ENCODE measurements at places on chromosomes 6 and 20.

- DNase-seq, result no peak
Observed at GRCh38 chr6:10481101-10481500, 40.0 kb upstream of the GCNT2 start.

DNA sequence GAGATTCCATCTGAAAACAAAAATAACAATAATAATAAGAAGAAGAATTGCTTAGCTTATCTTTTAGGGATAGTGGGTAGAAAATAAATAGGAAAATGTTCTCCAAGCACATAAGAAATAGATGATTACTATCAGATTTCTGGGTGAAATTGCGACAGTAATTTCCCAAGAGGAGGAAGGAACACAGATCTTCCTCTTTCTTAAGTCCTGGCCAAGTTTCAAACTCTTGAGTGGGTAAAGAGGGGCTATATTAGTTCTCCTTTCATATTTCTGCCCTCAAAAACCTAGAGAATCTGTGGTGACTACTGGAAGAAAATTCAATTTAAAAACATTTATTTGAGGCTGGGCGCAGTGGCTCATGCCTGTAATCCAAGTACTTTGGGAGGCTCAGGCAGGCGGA, 63.7 kb downstream of the PHACTR2 start:
- DNase-seq, result no peak

- DNase-seq, result no peak
Observed at GRCh38 chr6:94144807-94145206, 725.4 kb upstream of the EPHA7 start.

GRCh38 chr20:59421920-59422637, 121.7 kb downstream of the EDN3 start:
- no peak for DNase-seq

- no peak for DNase-seq
Observed at GRCh38 chr6:108877046-108877751, 29.0 kb downstream of the ARMC2 start.

GRCh38 chr6:29617782-29618554, 15.0 kb downstream of the GABBR1 start:
- DNase-seq, result peak; percentile 43

- DNase-seq, result no peak
Observed at GRCh38 chr20:1301031-1301529, 27.9 kb downstream of the SDCBP2 start.

GRCh38 chr6:5087389-5087788, 2.2 kb downstream of the PPP1R3G start:
- no peak for DNase-seq

DNA sequence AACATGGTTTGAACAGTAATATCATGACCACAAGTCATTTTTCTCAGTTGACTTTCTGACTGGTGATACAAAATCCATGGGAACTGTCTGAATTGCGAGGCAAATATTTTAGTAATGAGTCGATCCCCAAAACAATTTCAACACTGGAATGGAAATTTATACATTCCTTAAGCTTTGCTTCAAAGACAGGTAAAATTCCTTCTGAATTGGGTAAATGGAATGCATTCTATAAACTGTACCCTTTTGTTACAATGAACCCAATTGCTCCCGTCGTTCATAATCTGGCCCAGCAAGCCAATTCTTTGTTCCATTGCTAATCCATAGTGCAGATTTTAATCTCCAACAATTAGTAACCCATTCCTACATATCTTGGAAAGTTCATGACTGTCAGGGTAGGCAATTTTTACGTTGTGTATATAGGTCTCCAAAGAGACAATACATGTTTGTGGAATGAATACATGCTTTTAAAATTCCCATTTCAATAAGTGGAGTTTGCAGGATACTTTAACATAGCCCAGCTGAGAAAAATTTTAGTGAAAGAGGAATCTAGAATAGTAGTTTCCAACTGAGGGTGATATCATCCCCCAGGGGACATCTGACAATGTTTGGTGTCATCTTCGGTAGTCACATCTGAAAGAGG, 32.7 kb downstream of the CYP24A1 start:
- no peak for DNase-seq

DNA sequence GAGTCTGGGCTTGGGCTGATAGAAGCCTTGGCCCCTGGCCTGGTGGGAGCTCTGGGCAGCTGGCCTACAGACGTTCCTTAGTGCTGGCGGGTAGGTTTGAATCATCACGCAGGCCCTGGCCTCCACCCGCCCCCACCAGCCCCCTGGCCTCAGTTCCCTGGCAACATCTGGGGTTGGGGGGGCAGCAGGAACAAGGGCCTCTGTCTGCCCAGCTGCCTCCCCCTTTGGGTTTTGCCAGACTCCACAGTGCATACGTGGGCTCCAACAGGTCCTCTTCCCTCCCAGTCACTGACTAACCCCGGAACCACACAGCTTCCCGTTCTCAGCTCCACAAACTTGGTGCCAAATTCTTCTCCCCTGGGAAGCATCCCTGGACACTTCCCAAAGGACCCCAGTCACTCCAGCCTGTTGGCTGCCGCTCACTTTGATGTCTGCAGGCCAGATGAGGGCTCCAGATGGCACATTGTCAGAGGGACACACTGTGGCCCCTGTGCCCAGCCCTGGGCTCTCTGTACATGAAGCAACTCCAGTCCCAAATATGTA, 957 bp upstream of the VEGFA start:
- DNase-seq, result no peak

DNA sequence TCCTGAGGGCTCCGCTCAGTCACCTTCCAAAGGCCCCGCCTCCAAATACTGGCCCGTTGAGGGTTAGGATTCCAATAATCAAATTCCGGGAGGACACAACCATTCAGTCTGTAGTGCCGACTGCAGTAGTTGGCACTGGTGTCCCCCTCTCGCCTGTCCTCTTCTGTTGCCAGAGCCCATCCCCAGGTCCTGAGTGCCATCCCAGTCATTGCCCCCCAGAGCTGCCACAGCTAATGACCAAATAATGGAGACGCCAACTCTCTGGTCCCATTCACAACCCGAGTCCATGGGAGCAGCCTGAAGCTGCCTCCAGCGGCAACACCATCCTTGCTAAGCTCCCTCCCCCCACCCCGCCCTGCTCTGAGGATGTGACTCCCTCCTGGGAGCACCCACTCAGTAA, 115.9 kb downstream of the JPH2 start:
- no peak for DNase-seq

DNA sequence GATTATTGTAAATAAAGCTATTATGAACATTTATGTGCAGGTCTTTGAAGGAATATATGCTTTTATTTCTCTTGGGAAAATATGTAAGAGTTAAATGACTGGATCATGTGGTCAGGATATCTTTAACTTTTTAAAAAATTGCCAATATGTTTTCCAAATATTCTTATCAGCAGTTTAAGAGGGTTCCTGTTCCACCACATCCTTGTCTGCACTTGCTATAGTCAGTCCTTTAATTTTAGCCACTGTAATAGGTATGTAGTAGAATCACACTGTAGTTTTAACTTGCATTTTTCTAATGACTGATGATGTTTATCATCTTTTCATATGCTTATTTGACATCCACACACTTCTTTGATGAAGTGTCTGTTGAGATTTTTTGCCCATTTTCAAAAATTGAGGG, 23.6 kb upstream of the HIVEP2 start:
- no peak for DNase-seq

DNA sequence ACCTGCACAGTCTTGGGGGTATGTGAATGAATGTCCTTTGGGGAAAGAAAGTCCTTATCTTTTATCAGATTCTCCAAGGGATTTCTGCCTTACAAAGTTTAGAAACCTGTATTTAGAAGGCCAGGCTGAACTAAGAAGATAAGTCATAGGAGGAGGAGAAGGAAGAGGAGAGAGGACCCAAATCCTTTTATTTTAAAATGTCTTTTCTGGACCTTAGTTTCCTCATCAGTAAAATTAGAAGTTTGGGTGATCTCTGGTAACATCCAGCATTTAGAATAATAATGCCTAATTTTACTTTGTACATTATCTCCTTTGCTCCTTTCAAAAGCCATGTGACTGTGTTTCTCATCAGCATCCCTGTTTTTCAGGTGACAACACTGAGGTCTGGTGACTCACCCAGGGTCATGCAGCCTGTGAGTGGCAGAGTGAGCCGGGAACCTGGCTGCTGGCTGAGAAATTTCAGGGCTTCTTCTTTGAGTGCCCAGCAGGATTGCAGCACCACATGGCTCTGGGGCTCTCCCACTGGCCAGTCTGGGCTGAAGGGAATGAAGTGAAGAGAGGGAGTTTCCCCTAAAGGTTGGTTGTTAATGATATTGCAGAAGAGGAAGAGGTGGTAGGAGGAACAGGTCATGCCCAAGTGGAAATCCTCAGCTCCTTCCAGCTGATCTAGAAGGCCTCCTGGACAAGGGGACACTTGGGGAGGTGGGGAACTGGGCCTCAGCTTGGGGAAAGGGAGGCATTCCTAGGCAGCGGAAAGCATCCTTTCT, 34.0 kb downstream of the VEGFA start:
- no peak for DNase-seq

DNA sequence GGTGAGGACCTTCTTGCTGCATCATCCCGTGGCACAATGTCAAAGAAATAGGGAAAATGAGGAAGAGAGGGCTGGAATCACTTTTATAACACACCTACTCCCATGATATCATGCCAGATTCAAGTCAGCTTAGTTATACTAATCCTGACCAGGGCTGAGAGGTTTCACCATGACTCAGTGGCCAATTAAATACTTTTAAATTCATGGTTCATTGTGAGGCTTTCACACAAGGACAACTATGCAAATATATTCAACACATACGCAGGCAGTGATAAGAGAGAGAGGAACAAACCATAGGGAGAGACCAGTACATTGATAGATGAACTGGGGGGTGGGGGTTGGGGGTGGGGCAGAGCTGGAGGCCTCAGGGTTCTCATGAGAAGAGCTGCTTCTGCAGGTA, 313.1 kb downstream of the LRFN2 start:
- DNase-seq, result no peak

GRCh38 chr6:141561154-141561553, 571.6 kb upstream of the GJE1 start:
- no peak for DNase-seq

DNA sequence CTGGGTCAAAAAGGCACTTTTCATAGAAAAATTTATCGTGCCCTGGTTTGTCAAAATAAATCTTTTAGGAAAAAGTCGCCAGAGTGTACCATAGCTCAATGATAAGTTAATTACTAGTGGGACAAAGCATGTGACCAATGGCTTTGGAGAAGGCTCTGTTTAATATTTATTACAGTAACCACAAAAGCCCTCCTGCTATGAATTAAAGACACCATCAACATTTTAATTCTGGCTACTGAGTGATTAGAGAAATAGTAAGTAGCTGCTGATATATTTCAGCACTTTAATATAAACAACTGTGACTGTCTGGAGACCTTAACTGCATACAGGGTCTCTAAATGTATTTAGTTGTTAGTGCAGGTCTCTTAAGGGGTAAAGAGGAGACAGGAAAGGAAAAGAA, 38.3 kb downstream of the KIF13A start:
- no peak for DNase-seq

GRCh38 chr6:26223228-26223627, 136.0 kb downstream of the HFE start:
- no peak for DNase-seq

DNA sequence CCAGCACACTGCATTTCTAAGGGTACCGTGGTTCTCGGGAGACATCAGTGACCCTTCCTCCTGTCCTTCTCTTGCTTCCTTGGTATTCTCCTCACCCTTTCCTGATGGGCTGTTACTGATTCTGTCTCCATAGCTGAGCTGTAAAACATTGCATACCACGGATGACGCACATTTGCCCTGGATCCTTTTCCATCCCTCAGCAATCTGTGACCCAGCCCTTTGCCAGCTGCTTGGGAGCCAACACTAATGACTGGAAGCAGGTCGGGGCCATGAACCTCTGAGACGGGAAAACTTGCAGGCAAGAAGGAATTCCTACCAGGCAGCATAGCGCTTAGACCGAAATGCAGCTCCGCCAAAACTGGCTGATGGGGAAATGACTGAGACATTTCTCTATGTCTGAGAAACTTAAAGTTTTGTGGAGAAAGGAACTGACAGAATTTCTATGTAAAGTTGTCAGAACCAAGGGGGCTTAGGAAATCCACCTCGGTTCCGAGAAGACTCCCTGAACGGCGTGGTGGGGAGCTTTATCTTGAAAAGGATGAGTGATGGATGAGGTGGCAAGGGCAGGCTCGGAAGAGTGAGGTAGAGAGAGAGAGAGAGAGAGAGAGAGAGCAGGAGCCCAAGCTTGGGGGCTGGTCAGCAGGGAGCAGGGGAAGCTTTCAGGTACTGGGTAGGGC, 19.2 kb downstream of the TUBB2B start:
- no peak for DNase-seq

DNA sequence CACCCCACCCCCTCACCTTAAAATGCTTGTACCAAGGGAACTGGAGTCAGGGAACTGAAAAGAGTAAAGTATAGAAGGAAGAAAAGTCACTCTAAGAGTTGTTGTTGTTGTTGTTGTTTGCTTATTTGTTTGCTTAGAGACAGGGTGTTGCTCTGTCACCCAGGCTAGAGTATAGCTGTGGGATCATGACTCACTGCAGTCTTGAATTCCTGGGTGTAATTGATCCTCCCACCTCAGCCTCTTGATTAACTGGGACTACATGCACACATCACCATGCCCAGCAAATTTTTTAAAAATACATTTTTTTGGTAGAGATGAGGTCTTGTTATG, 681.6 kb upstream of the GJE1 start:
- DNase-seq, result no peak

- DNase-seq, result peak; percentile 12
Observed at GRCh38 chr20:61560361-61560853, 308.3 kb downstream of the CDH4 start.

DNA sequence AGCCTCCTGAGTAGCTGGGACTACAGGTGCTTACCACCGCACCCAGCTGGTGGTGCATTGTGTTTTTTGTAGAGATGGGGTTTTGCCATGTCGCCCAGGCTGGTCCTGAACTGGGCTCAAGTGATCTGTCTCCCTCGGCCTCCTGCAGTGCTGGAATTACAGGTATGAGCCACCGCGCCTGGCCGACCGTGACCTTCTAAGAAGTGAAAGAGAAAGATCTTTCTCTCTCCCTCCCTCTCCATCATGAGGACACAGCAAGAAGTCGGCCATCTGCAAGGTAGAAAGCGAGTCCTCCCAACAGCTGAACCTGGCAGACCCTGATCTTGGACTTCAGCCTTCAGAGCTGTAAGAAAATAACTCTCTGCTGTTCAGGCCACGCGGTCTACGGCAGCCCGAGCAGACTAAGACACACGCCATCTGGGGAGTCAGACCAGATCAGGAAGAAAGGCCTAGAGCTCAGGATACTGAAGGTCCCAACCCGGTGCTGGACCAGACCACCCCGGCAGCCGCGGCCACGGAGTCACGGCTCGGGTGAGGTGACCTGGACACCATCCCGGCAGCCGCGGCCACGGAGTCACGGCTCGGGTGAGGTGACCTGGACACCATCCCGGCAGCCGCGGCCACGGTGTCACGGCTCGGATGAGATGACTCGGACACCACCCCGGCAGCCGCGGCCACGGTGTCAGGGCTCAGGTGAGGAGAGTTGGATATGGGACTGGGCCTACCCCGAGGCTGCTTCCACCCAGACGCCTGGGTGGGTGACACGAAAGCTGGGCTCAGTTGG, 9.6 kb downstream of the GMEB2 start:
- DNase-seq, result no peak

DNA sequence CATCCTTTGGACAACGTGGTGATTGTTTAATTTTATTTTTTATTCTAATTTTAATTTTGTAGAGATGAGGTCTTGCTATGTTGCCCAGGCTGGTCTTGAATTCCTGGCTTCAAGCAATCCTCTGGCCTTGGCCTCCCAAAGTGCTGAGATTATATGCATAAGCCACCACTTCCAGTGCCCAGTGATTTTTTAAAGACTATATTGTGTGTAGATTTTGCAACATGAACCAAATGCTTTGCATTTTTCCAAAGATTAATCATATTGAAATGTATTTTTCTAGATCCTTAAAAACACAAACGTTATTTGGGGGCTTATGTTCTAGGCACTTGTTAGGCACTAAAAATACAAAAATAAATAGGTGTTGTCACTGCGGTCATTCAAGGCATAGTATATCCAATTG, 117.6 kb upstream of the CCN2 start:
- no peak for DNase-seq

All from HEK293T (cell line).